ENCODE measurements at places on chromosomes 12 and 14. TPM values are rescaled to one million over a fixed set of nuclear protein-coding genes. Genes with fewer than 3 reads are reported as not detected.

Gene LTBR
- 1.4 TPM for total RNA-seq

Gene SLC2A13
- 3.0 TPM for total RNA-seq

Gene MGAT4C
- total RNA-seq = not detected

Gene NTF3
- not detected for total RNA-seq

Gene CD69
- total RNA-seq = 1,001 TPM

Gene CDCA3
- total RNA-seq = 0.87 TPM

Gene ALX1
- total RNA-seq = not detected

Gene INHBC
- total RNA-seq = not detected

Gene KCNA1
- not detected for total RNA-seq

Gene ANKRD13A
- total RNA-seq = 78.8 TPM

Gene BHLHE41
- 0.37 TPM for total RNA-seq

Gene OR4E2
- total RNA-seq = not detected

Gene CD27
- 76.1 TPM for total RNA-seq

Gene PSMD9
- total RNA-seq = 40.5 TPM

Gene PPFIA2
- total RNA-seq = not detected

Gene NANOG
- total RNA-seq = not detected

Gene IQSEC3
- 0.29 TPM for total RNA-seq

Gene SNRPF
- 43.0 TPM for total RNA-seq

Gene KRT76
- total RNA-seq = not detected

Gene SLCO1B3
- not detected for total RNA-seq

Gene ASCL1
- total RNA-seq = not detected

Gene ATP2B1
- total RNA-seq = 158 TPM

Gene PTCSC3
- not detected for total RNA-seq

Gene MRPS35
- 17.2 TPM for total RNA-seq

Gene CCDC177
- total RNA-seq = not detected

Gene DAAM1
- total RNA-seq = 22.6 TPM

Gene GZMB
- total RNA-seq = 0.82 TPM

Gene DPY19L2
- 2.0 TPM for total RNA-seq

Gene KLHDC1
- total RNA-seq = 7.4 TPM

Gene ETV6
- total RNA-seq = 60.6 TPM

Gene CCDC196
- not detected for total RNA-seq

Gene NID2
- total RNA-seq = 2.2 TPM

Gene RTL1
- total RNA-seq = not detected

Gene SERPINA3
- not detected for total RNA-seq

Gene PLBD1
- 1.8 TPM for total RNA-seq

Gene RERG
- not detected for total RNA-seq

Gene CISTR
- not detected for total RNA-seq

Gene CHGA
- not detected for total RNA-seq

Gene SPIC
- not detected for total RNA-seq

Gene PTPRB
- not detected for total RNA-seq

Gene OR6C2
- total RNA-seq = not detected

Gene KLHL33
- total RNA-seq = 0.39 TPM

Gene MYH6
- not detected for total RNA-seq

Gene BDKRB1
- not detected for total RNA-seq

Gene TPH2
- total RNA-seq = not detected

Gene STXBP6
- total RNA-seq = not detected

Data from T-helper 17 cell (primary cell).